ENCODE measurements at places on chromosomes 5 and 9.
A peak's percentile ranks its signal among the peaks of the same experiment; 100 is the strongest.

GRCh38 chr5:167317884-167318283 is 973.6 kb upstream of the WWC1 start:
- DNase-seq = no peak

GRCh38 chr5:68460147-68460798 is 244.7 kb downstream of the PIK3R1 start:
- DNase-seq = peak; percentile 65

DNA sequence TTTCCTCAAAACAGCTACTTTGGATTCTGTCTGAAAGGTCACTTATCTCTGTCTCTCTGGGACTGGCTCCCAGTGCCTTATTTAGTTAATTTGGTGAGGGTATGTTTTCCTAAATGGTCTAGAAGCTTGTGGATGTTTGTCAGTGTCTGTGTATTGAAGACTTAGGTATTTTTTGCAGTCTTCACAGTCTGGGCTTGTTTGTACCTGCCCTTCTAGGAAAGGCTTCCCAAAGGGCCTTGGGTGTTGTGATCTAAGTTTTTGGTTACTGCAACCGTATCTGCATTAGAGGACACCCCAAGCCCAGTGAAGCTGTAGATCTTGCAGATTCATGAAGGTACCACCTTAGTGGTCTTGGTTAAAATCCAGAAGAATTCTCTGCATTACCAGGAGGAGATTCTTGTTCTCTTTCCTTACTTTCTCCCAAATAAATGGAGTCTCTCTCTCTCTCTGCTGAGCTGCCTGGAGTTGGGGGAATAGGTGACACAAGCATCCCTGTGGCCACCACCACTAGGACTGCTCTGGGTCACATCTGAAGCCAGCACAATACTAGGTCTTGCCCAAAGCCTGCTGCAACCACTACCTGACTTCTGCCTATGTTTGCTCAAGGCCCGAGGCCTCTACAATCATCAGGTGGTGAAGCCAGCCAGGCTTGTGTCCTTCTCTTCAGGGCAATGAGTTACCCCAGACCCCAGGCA is 17.8 kb upstream of the CCNB1 start:
- no peak for DNase-seq

GRCh38 chr9:121464968-121465367 is 34.7 kb downstream of the GGTA1 start:
- DNase-seq = no peak

GRCh38 chr9:117936185-117937130 is 232.3 kb downstream of the TLR4 start:
- DNase-seq = no peak

GRCh38 chr5:7586480-7586879 is 190.5 kb downstream of the ADCY2 start:
- no peak for DNase-seq
